Activated naive CD4-positive, alpha-beta T cell treated with Interleukin-2 at 50 U/mL for 16 hours (primary cell): ENCODE measurements at places on chromosomes 3 and 15.
A peak's percentile ranks its signal among the peaks of the same experiment; 100 is the strongest.

- DNase-seq = peak; percentile 72
These were observed 137.5 kb downstream of the XXYLT1 start for GRCh38 chr3:195133462-195133861.

GRCh38 chr15:57777003-57777402 lies 70.5 kb downstream of the POLR2M start:
- DNase-seq = no peak

DNA sequence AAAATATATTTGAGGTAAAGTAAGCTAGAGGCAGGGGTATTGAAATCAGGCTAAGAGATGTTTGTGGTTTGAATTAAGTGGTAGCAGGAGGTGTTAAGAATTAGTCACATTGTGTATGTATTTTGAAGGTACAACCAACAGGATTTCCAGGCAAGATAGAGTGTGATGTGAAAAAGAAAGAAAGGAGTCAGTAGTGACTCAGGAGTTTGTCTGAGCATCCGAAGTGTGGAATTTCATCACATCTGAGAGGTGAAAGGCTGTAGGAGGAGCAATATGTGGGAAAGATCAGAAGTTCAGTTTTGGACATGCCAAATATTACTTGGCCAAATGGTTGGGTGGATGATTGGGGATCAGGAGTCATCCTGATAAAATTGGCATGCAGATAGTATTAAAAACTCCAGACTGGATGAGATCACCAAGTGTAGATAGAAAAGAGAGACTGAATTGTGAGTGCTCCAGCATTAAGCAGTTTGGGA lies 32.1 kb upstream of the EBLN2 start:
- DNase-seq = no peak

GRCh38 chr15:97077975-97078374 lies 747.5 kb downstream of the NR2F2 start:
- DNase-seq = no peak

- no peak for DNase-seq
These were observed 76.8 kb downstream of the LEKR1 start for GRCh38 chr3:156902916-156903315.

GRCh38 chr3:71001303-71001830 lies 582.2 kb downstream of the FOXP1 start:
- no peak for DNase-seq

GRCh38 chr3:160828880-160829279 lies 72.8 kb downstream of the PPM1L start:
- no peak for DNase-seq

DNA sequence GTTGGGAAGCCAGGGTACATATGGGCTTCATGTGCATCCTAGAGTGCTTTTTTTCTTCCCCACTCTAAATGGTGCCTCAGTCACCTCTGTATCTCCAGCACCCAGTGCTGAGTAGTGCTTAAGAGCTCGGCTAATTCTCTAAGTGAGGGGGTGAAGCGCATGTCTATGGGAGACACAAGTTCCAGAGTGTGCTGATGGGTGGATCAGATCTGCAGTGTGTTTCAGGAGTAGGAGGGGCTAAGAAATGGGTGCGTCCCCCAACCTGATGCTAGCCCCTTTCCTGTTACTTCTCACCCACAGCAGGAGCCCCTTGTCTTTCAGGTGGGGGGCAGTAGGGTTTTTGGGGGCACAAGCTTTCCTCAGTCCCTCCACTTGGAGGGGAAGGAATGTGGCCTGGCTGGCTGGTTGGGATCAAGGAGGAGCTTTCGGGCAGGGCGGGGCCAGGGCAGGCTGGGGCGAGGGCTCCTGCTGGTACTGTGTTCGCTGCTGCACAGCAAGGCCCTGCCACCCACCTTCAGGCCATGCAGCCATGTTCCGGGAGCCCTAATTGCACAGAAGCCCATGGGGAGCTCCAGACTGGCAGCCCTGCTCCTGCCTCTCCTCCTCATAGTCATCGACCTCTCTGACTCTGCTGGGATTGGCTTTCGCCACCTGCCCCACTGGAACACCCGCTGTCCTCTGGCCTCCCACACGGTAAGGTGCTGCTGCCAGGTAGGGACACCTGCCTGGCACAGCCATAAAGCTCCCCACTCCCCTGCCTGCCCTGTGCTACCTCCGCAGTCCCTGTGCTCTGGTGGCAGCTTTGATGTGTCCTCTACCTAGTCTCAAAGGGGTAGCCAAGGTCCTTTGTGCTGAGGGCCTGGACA lies at the start of gene IL17RE:
IL17RE (plus strand) TSS at position 477 of the 866 bp plus-strand sequence; CDS start at position 562, 85 bp downstream.
- DNase-seq = peak; percentile 12
